Mesenchymal stem cell (in vitro differentiated cells and primary cell): ENCODE measurements at places on chromosomes 1 and 21.
A peak's percentile ranks its signal among the peaks of the same experiment; 100 is the strongest.

DNA sequence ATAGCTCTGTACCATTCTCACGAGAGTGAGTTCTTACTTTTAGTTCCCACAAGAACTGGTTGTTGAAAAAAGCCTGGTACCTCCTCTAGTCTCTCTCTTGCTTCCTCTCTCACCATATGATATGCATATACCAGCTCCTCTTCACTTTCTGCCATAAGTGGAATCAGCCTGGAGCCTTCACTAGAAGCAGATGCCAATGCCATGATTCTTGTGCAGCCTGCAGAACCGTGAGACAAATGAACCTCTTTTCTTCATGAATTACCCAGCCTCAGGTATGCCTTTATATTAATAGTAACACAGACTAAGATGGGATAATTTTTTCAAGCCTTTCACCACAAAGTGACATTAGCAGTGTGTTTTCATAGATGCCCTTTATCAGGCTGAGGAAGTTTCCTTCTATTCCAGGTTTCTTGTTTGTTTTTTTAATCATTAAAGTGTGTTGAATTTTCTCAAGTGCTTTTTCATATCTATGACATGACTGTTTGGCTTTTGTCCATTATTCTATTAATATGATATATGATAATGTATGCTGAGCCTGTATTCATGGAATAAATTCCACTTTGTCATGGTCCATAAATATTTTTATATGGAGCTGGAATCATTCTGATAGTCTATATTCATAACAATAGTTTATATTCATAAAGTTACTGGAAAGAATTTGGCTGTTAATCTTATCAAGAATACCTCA, 40.7 kb upstream of the C1orf185 start:
- DNase-seq, result no peak

- no peak for DNase-seq
These were observed 66.1 kb downstream of the SKI start for GRCh38 chr1:2294033-2294724.

- peak; percentile 52 for DNase-seq
These were observed 8.6 kb upstream of the TACSTD2 start for GRCh38 chr1:58585581-58586151.

DNA sequence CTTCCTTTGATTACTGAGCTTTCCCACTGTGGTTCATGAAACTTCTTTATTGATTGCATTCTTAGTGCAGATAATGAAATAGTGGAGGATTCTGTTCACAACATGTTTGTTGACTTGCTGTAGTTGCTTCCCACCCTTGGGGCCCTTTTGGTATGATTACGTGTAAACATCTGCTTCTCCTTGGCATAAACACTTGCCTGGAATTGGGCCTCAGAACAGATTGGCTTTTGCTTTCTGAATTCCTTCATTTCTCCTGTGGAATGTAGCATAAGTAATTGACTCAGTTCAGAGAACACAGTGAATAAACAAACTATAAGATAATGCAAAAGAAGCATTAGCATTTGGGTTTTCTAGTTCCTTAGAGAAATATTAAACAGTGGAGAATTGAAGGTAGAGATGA, 59.5 kb upstream of the LAMC2 start:
- peak; percentile 80 for DNase-seq

- DNase-seq, result peak; percentile 49
These were observed 646 bp downstream of the MAPKAPK2 start for GRCh38 chr1:206685334-206685768.

DNA sequence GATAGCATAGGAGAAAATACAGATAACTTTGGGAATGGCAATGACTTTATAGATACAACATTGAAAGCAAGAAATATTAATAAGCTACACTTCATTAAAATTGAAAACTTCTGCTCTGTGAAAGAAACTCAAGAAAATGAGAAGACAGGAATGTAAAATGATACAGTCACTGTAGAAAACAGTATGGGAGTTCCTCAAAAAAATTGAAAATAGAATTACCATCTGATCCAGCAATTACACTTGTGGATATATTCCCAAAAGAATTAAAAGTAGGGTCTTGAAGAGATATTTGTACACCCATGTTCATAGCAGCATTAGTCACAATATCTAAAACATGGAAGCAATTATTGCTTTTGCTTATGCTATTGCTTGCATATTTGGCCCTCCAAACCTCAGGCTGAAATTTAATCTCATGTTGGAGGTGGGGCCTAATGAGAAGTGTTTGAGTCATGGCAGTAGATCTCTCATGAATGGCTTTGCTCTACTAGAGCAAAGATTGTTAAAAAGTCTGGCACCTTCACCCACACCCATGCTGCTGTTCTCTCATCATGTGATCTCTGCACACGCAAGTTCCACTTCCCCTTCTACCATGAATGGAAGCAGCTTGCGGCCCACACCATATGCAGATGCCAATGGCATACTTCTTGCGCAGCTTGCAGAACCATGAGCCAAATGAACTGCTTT, 15.3 kb upstream of the AHCYL1 start:
- DNase-seq, result no peak

GRCh38 chr1:232468249-232468648, 161.7 kb downstream of the SIPA1L2 start:
- DNase-seq, result no peak

DNA sequence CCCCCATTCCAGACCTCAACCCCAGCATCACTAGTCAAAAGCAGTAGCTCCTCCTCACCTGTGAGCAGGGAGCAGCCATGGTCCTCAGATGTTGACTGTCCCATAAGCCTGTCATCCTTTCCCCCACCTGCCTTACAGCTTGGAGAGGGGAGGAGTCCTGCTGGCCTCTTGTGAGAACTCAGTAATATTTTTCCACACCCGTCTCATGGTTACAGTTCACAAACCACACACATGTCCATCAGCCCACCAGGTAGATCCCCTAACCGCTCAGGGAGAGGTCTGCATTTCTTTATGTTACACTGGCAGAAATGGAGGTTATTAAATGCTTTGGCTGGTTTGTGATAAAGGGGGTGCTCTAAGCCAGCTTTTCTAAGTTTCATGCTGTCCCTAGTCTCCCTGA, 26.3 kb upstream of the POU3F1 start:
- no peak for DNase-seq

- DNase-seq, result no peak
These were observed 98.8 kb downstream of the CHD1L start for GRCh38 chr1:147341246-147341645.

DNA sequence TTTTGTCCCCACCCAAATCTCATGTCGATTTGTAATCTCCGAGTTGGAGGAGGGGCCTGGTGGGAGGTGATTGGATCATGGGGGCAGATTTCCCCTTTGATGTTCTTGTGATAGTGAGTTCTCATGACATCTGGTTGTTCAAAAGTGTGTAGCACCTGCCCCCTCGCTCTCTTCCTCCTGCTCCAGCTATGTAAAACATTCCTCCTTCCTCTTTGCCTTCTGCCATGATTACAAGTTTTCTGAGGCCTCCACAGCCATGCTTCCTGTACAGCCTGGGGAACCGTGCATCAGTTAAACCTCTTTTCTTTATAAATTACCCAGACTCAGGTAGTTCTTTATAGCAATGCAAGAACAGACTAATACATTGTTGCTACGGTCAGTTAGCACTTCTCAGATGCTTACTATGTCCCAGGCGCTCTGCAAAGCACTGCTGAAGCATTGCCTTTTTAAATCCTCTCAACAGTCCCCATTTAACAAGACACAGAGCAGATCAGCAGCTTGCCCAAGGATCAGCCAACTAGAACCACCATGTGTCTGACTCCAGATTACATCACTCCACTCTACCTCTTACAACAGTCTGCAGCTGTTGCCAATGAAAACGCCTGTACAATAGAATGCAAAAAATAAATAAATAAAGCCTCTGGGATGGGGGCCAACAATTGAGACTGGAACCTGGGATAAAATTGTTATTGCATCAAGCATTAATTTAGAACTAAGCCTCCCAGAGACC, 52.4 kb upstream of the USP1 start:
- DNase-seq, result peak; percentile 6

DNA sequence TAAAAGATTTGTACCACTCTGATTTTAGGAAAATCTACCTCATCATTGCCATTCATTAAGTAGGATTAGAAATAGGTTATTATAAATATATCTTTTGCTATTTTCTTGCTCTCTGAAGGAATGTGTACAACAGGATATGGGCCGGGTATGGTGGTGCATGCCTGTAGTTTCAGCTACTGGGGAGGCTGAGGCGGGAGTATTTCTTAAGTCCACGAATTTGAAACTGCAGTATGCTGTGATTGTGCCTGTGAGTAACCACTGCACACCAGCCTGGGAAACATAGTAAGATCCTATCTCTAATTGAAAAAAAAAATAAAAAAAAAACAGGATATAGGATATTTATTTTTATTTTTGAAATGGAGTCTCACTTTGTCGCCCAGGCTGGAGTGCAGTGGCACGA, 50.0 kb downstream of the CLIC4 start:
- DNase-seq, result no peak

GRCh38 chr1:186104459-186104858, 270.6 kb downstream of the TPR start:
- DNase-seq, result no peak
